ENCODE measurements at places on chromosomes 7 and 10. TPM values are rescaled to one million over a fixed set of nuclear protein-coding genes. Genes with fewer than 3 reads are reported as not detected.
A peak's percentile ranks its signal among the peaks of the same experiment; 100 is the strongest.

The BAMBI gene
- total RNA-seq: 0.16 TPM

DNA sequence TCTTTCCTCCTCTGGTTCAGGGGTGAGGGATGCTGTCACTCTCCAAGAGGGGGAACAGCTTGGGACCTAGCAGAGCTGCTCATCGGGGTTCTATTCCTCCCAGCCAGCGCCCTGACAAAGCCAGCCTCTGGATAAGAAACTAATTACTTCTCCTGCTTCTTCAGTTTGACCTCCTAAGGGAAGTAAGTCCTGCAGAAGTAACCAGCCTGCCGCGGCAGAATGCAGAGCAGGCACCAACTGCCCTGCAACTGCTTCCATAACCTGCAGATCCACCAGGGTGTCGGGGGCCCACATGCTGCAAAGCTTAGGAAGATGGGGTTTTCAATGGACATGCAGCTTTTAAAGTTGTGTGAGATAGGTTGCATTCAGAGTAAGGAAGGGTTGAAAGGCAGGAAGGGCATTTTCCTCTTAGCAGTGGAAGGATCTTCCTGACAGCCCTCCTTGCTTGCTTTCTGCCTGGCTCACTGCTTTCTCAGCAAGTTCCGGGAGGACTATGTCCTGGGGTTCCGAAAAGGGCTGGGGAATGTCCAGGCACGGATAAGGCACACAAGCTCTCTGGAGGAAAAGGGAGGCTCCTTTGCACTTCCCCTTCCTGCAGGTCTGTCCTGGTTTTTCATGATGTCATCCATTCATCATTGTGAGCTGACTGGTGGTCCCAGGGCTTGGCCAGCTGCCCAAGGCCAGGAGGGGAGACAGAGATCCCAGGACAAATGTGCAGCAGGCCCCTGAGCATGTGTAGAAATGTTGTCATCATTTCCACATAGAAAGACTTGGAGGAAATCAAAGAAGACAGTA is 24.3 kb upstream of the CALU start:
- DNase-seq: no peak

GRCh38 chr10:10677479-10677878 is 340.2 kb upstream of the CELF2 start:
- peak; percentile 35 for DNase-seq

The OR2A5 gene
- not detected for total RNA-seq

DNA sequence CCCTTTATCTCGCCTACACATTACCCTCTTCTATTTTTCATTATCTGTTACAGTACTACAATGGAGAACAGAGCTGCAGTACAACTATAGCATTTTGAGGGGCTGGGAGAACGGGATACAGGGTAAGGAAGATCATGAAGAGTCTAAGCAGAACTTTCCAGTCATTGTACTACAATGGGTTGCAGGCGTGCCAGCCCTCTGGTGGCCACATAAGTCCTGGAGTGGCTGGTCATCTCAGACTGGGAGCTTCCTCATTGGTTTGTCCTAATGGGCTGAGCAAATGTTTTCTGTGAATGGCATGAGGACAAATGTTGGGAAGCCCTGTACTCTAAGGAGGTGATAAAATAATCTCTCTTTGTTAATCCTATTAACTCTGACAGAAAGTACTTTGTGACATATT is 33.0 kb downstream of the TMEM106B start:
- no peak for DNase-seq

The SMKR1 gene
- total RNA-seq: 2.2 TPM

- no peak for DNase-seq
These were observed 236.3 kb downstream of the ZMYND11 start for GRCh38 chr10:371515-371914.

The NPSR1 gene
- total RNA-seq: not detected

The GPR146 gene
- total RNA-seq: 14.7 TPM

The TRIM50 gene
- total RNA-seq: not detected

The TFR2 gene
- 7.8 TPM for total RNA-seq

DNA sequence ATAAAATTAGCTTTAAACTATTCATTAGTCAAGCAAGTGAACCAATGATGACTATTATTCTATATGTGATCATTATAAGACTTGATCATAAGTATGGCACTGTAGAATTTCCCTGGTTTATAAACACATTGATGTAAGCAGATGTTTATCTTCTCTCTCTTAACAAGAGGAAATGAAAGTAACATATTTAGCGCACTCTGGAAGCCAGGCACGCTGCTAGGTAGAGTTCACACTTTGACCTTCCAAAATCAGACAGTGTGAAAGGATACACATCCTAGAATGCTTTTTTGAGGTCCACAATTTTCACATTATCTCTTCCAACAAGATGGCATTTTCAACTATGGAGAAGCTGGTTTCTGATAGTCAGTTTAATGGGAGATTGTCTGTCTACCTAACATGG is 529.4 kb upstream of the IGFBP3 start:
- DNase-seq: no peak
